Stimulated activated CD4-positive, alpha-beta T cell treated with anti-CD3 and anti-CD28 coated beads, Interleukin-1b, Interleukin-23, amount 100 ng/mL, for 4 hours (primary cell): ENCODE measurements at places on chromosomes 7 and 10.

- no peak for DNase-seq
Observed at GRCh38 chr7:141484907-141485306, 66.3 kb upstream of the AGK start.

DNA sequence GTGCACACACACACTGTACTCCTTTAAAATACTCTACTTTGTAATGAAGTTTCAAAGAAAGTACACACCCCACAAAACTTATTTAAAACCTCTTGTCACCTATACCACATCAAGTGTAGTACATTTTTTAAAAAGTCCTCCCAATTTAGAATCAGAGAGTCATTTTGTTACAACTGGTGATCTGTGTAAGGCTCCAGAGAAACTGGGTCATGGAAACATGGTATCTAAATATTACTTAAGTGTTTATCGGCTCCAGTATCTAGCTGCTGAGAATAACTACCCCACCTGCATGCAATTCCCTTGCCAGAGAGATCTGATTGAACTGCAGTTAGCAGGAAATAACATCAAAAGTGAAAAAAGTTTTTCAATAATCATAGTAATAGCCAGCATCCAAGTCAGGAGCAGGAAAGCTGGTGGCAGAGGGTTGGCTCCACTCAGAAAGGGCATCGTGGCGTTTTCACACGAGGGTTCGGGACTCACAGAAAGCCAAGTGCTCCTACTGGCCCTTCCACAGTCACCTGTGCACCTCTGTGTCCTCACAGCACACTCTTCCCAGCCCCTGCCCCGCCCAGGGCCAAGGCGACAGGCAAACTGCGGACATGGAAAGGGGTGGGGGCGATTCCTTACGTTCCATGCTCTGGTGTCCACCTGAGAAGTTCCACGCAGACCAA, 6.5 kb downstream of the RGS10 start:
- DNase-seq, result no peak

DNA sequence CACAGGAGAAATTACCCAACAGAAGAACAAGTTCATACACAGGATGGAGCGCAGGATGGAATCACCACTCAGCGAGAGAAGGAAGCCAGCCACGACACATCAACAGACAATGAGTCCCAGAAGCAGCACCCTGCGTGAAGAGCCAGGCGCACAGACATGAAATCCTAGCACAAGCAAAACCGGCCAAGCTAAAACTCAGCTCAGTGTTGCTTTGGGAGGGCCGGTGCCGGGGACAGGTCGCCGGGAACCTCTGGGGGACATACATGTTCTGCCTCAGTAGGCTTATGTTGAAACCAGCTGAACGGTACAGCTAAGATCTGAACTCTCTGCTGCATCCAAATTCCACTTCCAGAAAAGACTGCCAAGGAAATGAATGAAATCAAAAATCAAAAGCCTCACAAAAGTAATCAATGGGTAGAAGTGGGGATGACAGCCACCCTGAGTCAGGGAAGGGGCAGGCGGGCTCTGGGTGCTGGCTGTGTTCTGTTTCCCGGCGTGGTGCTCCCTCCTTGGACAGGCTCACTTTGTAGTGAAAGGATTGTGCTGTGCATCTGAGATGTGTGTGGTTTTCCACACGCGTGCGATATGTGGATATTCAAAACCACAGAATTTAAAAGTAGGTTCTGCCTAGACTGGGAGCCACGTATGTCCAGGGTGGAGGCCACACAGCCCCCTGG, 114.7 kb downstream of the PDGFA start:
- DNase-seq, result no peak

- DNase-seq, result no peak
Observed at GRCh38 chr10:106557053-106557452, 607.5 kb downstream of the SORCS1 start.

GRCh38 chr10:103638948-103639347, 145.4 kb downstream of the NEURL1 start:
- DNase-seq, result no peak

- no peak for DNase-seq
Observed at GRCh38 chr7:105760551-105761447, 115.6 kb downstream of the ATXN7L1 start.

DNA sequence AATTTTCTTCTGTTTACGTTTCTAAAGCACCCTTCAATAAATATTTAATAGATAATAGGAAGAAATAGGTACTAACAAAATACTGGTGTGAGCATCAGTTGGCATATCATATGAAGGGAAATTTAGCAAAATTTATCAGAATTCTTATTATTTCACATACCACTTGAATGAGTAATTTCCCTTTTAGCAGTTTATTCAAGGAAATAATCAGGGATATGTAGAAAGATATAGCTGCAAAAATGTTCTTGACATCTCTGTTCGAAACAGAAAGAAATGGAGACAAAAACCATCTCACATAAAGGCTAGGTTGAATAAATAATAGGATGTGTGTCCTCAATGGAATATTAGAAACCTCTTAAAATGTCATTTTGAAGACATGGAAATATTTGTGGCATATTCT, 35.8 kb upstream of the PIP4K2A start:
- DNase-seq, result no peak

DNA sequence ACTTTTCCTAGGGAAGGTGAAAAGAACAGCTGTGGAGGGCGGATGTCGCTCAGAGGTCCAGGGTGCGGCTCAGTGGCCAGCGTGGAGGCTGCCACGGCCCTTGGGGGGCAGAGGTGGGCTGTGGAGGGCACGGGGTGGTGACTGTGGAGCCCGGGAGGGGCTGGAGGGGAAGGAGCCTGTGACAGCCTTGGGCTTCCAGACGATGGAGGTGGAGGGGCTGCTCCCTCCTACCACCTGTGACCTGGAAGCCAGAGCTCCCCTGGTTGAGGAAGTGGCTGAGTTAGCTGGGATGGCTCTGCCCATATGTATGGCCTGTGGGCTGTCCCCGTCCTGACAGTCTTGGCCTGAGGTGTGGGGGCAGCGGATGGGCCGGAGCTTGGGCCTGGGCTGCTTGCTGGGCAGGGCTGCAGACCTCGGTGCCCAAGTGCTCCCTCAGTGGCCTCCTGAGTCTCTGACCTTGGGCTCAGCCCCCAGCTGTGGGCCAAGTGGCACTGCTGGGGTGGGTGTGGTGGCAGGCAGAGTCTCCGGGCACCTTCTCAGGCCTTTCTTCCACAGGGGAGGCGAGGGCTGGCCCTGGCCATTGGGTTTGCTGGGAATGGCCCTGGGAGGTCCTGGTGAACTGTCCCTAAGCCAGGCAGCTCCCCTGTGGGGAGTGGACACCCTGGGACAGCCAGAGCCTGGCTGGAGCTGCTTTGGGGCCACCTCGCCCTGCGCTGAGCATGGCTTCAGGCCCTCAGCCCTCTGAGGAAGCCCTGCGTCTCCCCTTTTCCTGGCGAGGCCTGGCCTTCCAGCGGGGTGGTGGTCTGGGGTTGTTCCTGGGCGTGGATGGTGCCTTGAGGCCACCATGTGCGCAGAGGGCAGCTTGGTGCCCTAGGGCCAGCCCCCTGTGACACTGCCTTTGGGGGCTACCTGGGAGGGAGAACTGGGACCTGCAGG, 3.9 kb downstream of the BRI3 start:
- DNase-seq, result no peak

DNA sequence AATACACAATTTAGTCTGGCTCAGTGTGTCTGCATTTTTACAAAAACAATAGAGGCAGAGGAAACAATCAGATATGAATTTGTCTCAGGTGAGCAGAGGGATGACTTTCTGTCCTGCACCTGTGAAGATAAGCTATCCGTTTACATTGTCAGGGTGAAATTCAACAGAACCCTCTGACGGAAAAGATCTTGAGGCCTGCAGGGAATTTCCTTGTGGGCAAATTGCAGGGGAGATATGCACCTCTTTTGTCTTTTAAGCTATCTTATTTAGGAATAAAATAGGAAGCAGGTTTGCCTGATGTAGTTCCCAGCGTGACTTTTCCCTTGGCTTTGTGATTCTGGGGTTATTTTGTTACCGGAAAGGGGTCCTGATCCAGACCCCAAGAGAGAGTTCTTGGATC, 325.1 kb downstream of the GALNT17 start:
- DNase-seq, result no peak

- no peak for DNase-seq
Observed at GRCh38 chr10:122077311-122077875, 88.4 kb downstream of the TACC2 start.

GRCh38 chr10:85012305-85012704, 683.9 kb downstream of the CCSER2 start:
- DNase-seq, result no peak

DNA sequence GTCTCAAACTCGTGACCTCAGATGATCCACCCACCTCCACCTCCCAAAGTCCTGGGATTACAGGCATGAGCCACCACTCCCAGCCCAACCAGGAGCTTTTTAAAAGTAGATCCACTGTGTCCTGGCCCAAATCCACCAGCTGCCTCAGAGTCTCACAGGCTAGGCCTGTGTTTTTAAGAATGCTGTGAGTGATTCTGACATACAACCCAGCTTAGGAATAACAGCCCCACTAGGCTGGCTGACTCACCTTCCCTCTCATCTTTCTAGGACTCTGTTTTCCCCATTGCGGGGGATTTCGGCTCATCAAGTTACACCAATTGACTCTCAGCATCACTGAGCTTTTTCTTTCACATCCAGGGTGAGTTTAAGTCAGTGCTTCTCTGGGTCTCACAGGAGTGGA, 207.6 kb downstream of the SKIDA1 start:
- DNase-seq, result no peak

DNA sequence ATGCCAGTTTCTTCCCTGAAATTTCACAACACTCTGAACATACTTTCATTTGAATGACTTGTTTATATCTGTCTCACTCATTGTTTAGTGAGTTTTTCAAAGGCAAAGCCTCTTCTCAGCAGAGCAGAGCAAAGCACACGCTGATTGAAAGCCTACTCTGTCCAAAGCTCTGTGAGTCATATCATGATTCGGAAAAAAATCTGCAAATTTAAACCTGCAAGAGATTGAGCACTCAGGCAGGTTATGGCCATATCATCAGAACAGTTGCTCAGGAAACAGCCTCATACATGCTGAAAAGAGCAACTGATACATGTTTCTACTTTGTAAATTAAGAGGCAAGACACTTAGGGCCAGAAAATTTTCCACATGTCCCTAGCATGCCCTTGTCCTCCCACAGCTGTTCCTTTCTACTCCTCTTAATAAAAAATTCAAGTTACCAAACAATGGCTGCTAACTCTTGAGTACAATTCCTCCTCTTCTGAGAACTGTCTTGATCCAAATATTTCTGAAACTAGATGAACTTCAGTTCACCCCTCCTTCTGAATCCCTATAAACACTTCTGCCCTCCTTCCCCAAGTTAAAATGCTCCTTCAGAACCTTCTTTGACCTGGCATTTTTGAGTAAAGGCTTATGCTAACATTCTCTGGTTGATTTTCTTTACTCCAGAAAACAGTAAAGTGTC, 140.6 kb upstream of the HPS1 start:
- no peak for DNase-seq

- no peak for DNase-seq
Observed at GRCh38 chr7:71739520-71740173, 607.7 kb downstream of the GALNT17 start.

DNA sequence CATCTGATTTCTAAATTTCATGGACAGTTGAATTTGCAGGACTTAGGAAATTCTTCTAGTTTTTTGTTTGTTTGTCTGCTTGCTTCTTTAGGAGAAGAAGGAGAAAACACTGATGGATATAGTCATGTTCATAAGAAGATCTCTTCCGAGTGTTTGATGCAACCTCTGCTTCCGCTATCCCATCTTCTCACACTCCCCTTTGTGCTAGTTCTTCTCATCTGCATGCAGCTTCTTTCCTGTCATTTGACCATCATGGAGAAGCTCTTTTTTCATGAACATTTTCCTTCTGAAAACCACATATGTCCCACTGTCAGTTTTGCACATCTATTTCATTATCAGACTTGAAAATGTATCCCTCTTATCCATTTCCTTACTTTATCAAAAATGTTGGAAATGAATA, 346.9 kb upstream of the PRKCQ start:
- no peak for DNase-seq

GRCh38 chr10:124650263-124650662, 93.9 kb downstream of the FAM53B start:
- no peak for DNase-seq

DNA sequence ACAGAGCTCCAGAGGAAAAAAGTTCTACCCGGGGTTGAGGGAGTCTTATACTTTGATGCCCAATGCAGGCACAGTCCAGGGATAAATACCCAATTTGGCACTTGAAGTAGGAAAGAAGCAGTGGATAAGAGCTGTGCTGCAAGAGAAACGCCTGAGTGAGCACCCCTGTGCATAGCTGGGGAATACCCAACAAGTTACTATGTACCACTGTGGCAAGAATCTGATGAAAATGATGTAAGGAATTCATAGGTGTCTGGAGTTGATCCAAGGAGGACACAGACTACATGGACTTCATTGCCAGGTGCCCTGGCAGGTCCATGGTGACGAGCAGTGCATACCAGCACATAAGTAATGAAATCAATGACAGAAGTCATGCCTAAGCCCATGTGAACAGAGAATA, 183.7 kb upstream of the FEZF1 start:
- no peak for DNase-seq

GRCh38 chr10:7817984-7818294, 366 bp upstream of the TAF3 start:
- no peak for DNase-seq

DNA sequence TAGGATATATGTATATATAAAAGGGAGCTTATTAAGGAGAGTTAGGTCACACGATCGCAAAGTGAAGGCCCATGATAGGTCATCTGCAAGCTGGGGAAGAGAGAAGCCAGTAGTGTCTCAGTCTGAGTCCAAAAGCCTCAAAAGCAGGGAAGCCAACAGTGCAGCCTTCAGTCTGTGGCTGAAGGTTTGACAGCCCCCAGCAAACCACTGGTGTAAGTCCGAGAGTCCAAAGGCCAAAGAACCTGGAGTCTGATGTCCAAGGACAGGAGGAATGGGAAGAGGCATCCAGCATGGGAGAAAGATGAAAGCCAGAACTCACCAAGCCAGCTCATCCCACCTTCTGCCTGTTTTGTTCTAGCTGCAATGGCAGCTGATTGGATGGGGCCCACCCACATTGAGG, 88.9 kb upstream of the TBX20 start:
- no peak for DNase-seq

- DNase-seq, result no peak
Observed at GRCh38 chr10:105473170-105473569, 832.1 kb downstream of the SORCS3 start.

- DNase-seq, result peak; percentile 48
Observed at GRCh38 chr7:139035586-139036353, at the start of gene ZC3HAV1L. ZC3HAV1L (minus strand) TSS chr7:139036042; CDS start chr7:139036017, 25 bp downstream.

DNA sequence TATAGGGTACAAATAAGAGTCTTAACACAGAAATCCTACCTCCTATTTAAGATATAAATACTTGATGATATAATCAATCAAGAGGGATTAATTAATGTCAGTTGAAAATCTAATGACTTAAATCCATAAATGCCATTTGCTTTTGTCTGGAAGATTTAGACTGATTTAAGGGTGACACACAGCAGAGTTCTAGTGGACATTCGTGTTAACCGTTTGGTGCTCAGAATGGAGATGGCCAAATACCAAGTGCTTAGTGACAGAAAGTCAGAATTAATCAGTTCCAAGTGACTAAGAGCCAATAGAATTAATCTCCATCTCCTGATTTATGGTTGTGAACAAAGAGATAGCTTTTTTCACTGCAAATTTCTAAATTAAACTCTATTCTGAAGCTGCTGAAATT, 36.2 kb downstream of the NAMPT start:
- DNase-seq, result no peak
